PC-9 (cell line): ENCODE measurements at places on chromosomes 11 and 22.

DNA sequence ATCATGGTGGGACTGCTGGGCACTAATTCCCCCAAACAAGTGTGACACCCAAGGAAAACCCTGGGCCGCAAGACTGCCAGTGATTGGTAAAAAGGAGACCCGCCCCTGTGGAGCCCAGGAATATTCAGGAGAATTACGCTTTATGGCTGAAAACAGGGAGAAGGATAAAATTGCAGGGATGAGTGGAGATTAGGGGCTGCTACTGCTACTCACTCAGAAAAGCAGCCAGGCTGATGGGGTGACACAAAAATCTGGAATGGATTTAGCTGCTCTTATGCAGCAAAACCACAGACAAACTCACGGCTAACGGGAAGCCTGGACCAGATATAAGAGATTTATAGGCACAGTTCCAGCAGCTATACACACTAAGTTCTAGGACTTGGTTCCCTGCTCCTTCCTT is 4.4 kb upstream of the FBXO3 start:
- H3K4me3 ChIP-seq = no peak overlapping the region
- no peak for DNase-seq
- H3K4me1 ChIP-seq = peaks cover 7% of the 10 kb centered on the region
- H3K27ac ChIP-seq = no peak overlapping the region
- no peaks in the 10 kb centered on the region for H3K27me3 ChIP-seq

DNA sequence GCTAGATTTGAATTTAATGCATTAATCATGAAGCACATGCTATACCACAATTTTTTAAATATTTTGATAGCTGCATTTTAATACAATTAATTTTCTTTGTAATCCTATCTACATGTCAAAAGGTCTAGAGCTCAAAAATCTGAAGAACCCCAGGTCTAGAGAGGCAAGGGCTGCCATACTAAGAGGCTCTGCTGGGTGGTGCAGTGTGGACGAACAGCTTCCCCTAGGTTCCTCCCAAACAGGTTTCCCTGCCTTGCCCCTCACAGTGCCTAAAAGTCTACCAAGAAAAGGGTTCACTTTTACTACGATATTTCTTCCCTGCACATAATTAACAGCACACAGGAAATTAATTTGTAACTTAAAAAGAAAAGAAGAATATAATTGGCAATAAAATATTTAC is 681.1 kb downstream of the OPCML start:
- H3K4me3 ChIP-seq = no peak overlapping the region
- H3K4me1 ChIP-seq = no peaks in the 10 kb centered on the region
- peaks cover 7% of the 10 kb centered on the region; the same call in 1 of the 2 replicates for H3K27me3 ChIP-seq
- no peak overlapping the region for H3K27ac ChIP-seq
- no peaks in the 10 kb centered on the region for H3K36me3 ChIP-seq

DNA sequence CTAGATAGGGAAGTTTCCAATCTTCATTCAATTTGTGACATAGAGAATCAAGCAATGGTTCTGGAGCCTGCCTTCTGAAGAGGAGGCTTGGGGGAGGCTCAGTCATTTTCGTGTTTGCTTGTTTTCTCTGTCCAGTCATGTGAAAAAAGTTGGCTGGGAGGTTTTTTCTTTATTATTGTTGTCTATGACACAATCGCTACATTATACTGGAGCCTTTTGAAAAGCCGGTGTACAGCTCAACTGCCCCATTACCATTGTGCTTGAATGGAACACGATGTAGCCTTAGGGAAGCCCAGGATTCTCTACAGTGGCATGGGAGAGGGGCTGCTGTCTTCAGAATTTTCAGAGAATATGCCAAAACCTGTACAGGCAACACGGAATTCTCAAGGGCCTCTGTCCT is 57.9 kb upstream of the NCAM1 start:
- DNase-seq = no peak
- no peaks in the 10 kb centered on the region for H3K36me3 ChIP-seq
- no peaks in the 10 kb centered on the region for H3K4me1 ChIP-seq
- H3K27ac ChIP-seq = no peak overlapping the region
- peaks cover 3% of the 10 kb centered on the region; the same call in 1 of the 2 replicates for H3K27me3 ChIP-seq
- no peak overlapping the region for H3K4me3 ChIP-seq

- H3K4me1 ChIP-seq = no peaks in the 10 kb centered on the region
- no peak for DNase-seq
- no peak overlapping the region for H3K4me3 ChIP-seq
- no peak overlapping the region for H3K27ac ChIP-seq
- H3K27me3 ChIP-seq = no peaks in the 10 kb centered on the region
These were observed 8.0 kb upstream of the CCDC90B start for GRCh38 chr11:83294208-83294607.

DNA sequence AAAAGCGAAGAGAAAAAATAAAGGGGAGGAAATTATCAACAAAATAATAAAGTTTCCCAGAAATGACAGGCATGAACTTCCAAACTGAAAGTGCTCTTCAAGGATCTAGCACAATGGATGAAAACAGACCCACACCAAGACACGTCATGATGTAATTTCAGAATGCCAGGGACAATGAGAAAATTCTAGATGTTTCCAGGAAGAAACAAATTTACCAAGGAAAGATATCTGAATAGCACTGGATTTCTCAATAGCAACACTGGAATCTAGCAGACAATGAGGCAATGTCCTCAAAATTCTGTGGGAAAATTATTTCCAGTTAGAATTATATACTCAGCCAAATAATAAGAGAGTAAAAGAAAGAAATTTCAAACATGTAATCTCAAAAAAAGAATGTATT is 46.0 kb downstream of the DENND5A start:
- no peaks in the 10 kb centered on the region for H3K4me1 ChIP-seq
- no peaks in the 10 kb centered on the region for H3K36me3 ChIP-seq
- no peaks in the 10 kb centered on the region for H3K27me3 ChIP-seq
- no peak for DNase-seq
- no peak overlapping the region for H3K27ac ChIP-seq

- no peaks in the 10 kb centered on the region for H3K27me3 ChIP-seq
- H3K36me3 ChIP-seq = no peaks in the 10 kb centered on the region
- DNase-seq = peak; percentile 55
- no peak overlapping the region for H3K4me3 ChIP-seq
- H3K27ac ChIP-seq = no peak overlapping the region
These were observed 12.2 kb downstream of the KCTD17 start for GRCh38 chr22:37063431-37064420.

DNA sequence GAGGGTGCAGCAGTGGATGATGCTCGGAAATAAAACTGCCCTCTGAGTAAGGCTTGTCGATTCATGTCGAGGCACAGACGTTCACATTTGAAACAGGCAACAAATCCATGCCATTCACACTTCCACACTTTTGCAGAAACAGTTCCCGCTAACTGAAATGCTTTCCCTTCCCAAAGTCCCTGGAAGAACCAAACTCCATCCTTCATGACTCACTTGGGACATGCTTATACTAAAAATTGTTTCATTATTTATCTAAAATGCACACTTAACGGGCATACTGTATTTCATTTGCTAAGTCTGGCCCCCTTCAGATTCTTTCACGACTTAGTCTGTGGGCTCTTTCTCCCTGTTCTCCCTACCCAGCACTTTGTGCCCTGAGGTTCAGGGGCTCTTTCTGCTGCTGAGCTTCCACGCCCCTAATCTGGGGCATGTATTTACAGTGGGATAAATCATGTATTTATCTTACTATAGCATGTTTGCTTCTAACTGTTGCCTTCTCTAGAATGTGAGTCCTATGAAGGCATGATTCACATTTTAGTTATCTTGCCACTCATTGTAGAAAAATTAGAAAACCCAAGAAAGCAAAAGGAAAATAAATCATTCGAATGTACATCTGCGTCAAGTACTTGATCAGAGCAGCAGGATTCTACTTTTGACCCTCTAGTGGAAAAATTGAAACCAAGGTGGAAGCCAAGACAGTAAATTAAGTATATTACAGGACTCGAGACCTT is 12.5 kb downstream of the SCGB1A1 start:
- no peaks in the 10 kb centered on the region for H3K27me3 ChIP-seq
- H3K4me3 ChIP-seq = no peak overlapping the region
- DNase-seq = no peak
- H3K4me1 ChIP-seq = peaks cover 31% of the 10 kb centered on the region

GRCh38 chr11:2386591-2386990 is 9.5 kb downstream of the CD81 start:
- no peak overlapping the region for H3K4me3 ChIP-seq
- no peak for DNase-seq
- no peaks in the 10 kb centered on the region for H3K36me3 ChIP-seq
- no peaks in the 10 kb centered on the region for H3K27me3 ChIP-seq
- H3K27ac ChIP-seq = no peak overlapping the region

- H3K36me3 ChIP-seq = no peaks in the 10 kb centered on the region
- H3K4me1 ChIP-seq = peaks cover 63% of the 10 kb centered on the region
- H3K27me3 ChIP-seq = no peaks in the 10 kb centered on the region
- DNase-seq = no peak
- peak overlapping the region; percentile 39 for H3K27ac ChIP-seq
These were observed 4.8 kb downstream of the GRAMD1B start for GRCh38 chr11:123434911-123435310.

- no peak for DNase-seq
- no peak overlapping the region for H3K27ac ChIP-seq
- H3K27me3 ChIP-seq = peaks cover 40% of the 10 kb centered on the region
These were observed 191.2 kb upstream of the TBCEL start for GRCh38 chr11:120832481-120833238.

GRCh38 chr11:82703796-82704195 is 29.9 kb downstream of the FAM181B start:
- no peak overlapping the region for H3K4me3 ChIP-seq
- H3K27ac ChIP-seq = no peak overlapping the region
- DNase-seq = no peak
- no peaks in the 10 kb centered on the region for H3K36me3 ChIP-seq
- H3K4me1 ChIP-seq = no peaks in the 10 kb centered on the region

GRCh38 chr11:128448981-128449713 is 138.2 kb downstream of the ETS1 start:
- peaks cover 24% of the 10 kb centered on the region for H3K4me1 ChIP-seq
- no peak overlapping the region for H3K4me3 ChIP-seq
- DNase-seq = no peak
- H3K27me3 ChIP-seq = no peaks in the 10 kb centered on the region
- peak overlapping the region; percentile 96 for H3K27ac ChIP-seq

GRCh38 chr11:35539781-35540281 is 14.4 kb upstream of the PAMR1 start:
- no peak overlapping the region for H3K27ac ChIP-seq
- peaks cover 9% of the 10 kb centered on the region; the same call in 1 of the 2 replicates for H3K4me1 ChIP-seq
- no peaks in the 10 kb centered on the region for H3K36me3 ChIP-seq
- no peak overlapping the region for H3K4me3 ChIP-seq

- no peak overlapping the region for H3K4me3 ChIP-seq
- no peak for DNase-seq
- H3K4me1 ChIP-seq = no peaks in the 10 kb centered on the region
- peaks cover 3% of the 10 kb centered on the region; the same call in 1 of the 2 replicates for H3K36me3 ChIP-seq
- no peaks in the 10 kb centered on the region for H3K27me3 ChIP-seq
These were observed 171.1 kb downstream of the COMMD9 start for GRCh38 chr11:36118084-36118483.

DNA sequence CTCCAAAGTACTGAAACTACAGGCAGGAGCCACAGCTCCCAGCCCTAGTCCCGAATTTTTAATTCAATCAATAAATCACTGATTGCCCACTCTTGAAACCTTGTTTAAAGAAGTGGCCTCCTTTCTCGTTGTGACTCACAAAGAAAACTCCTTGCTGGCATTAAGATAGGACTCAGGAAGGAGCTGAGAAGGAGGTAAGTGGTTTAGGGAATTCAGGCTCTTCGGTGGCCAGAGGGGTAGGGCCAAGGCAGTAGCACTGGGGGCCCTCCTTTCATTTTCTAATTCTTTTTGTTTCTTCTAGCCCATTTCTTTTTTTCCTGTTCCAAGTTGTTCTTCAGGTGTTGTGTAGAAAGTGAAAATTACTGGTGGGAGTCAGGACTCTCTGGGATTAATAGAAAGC is 86.2 kb upstream of the OR9Q1 start:
- H3K4me1 ChIP-seq = no peaks in the 10 kb centered on the region
- no peaks in the 10 kb centered on the region for H3K36me3 ChIP-seq
- DNase-seq = no peak
- H3K27me3 ChIP-seq = peaks cover 53% of the 10 kb centered on the region
- H3K27ac ChIP-seq = no peak overlapping the region

- peaks cover 49% of the 10 kb centered on the region for H3K4me1 ChIP-seq
- H3K27me3 ChIP-seq = no peaks in the 10 kb centered on the region
- peak overlapping the region; percentile 19; the same call in 1 of the 2 replicates for H3K4me3 ChIP-seq
- peak; percentile 78 for DNase-seq
- H3K36me3 ChIP-seq = no peaks in the 10 kb centered on the region
These were observed 12.1 kb downstream of the ELF5 start for GRCh38 chr11:34501500-34501899.

DNA sequence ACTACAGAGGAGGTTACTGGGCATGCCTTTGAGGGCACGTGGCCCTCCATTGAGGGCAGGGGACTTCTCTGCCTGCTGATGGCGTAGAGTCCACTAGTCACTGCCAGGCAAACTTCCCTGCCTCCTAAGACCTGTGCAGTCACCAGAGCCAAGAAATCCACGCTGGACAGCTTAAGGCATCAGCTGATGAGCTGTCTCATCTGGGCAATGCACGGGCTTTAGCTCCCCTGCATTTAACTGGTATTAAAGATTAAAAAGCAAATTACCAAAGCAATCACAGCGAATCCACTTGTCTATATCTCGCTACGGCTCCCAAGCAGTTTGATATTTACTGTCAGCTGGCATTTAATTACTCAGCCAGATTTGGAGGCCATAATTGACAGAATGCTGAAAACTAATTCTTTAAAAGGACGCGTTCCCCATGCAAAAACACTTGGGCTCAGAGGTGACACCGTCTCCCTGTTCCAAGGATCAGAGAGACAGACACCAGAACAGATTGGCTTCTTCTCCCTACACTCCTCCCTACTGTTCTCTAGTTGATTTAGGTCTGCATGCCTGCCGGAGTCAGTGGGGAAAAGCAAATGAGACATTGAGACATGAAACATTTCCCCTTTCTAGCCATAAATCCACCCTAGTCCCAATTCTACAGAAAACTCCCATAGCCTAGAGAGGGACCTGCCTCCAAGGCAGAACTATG is 68.5 kb downstream of the SPATA19 start:
- peaks cover 23% of the 10 kb centered on the region; the same call in 1 of the 2 replicates for H3K27me3 ChIP-seq
- no peaks in the 10 kb centered on the region for H3K36me3 ChIP-seq

DNA sequence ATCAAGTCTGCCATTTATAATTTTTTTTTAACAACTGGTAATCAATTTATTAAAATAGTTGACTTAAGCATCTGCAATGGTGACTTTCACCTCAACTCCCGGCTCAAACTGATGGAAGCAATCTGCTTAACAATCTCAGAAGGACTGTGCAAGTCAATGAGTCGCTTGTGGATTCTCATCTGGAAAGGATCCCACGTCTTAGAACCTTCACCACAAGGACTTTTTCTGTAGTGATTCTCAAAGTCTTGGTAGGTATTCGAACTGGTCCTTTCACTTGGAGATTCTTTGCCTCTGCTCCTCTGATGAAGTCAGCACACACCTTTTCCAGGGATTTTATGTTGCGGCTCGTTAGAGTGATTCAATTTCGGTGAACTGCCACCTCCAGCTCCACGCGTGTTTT is 7.3 kb downstream of the RSF1 start:
- DNase-seq = no peak
- H3K27ac ChIP-seq = no peak overlapping the region
- H3K4me1 ChIP-seq = peaks cover 10% of the 10 kb centered on the region
- H3K4me3 ChIP-seq = no peak overlapping the region

GRCh38 chr11:4418403-4418802 is 24.9 kb upstream of the TRIM21 start:
- H3K4me3 ChIP-seq = no peak overlapping the region
- no peaks in the 10 kb centered on the region for H3K36me3 ChIP-seq
- no peak overlapping the region for H3K27ac ChIP-seq
- no peaks in the 10 kb centered on the region for H3K4me1 ChIP-seq

- no peaks in the 10 kb centered on the region for H3K36me3 ChIP-seq
- H3K27me3 ChIP-seq = no peaks in the 10 kb centered on the region
- no peak overlapping the region for H3K4me3 ChIP-seq
- no peaks in the 10 kb centered on the region for H3K4me1 ChIP-seq
- DNase-seq = no peak
These were observed 13.1 kb upstream of the OR5I1 start for GRCh38 chr11:55949330-55949729.

- DNase-seq = no peak
- no peaks in the 10 kb centered on the region for H3K36me3 ChIP-seq
These were observed 2.1 kb upstream of the RAG2 start for GRCh38 chr11:36600180-36600579.
